ENCODE measurements at places on chromosomes 16 and 17.

DNA sequence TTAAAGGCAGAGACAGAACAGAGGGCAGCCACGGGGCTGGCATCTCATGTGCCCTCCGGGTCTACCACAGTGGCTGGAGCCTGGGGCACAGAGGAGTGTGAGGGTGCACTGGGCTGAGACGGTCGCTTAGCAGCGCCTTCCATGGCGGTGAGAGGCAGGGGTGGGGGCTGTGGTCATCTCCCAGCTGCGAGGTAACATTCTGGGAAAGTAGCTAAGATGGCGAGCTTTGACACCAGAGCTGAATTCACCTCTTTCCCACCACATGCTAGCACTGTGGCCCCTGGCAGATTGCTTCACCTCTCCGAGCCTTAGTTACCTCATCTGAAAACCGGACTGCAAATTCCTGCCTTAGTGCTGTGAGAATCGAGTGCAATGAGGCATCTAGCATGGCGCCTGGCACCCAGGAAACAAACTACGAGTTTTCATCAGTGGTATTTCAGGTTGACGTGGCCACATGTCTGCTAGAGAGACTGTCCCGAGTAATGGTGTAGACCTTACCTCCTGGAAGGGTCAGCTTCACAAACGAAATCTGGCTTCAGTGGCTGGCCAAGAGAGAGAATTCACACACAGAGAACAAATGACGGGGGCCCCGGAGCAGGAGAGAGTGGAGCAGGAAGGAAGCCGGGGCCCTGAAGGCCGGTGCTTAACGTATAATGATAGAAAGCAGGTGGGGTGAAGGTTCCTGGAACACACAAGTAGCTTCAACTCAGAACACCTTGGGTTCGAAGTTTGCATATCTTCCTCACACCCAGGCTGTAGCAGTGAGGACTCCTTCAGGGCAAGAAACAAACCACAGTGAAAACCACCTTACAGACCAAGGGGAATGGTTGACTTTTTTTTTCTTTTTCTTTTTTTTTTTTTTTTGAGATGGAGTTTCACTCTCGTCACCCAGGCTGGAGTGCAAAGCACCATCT is 63.9 kb upstream of the RPH3AL start:
- no peak for DNase-seq

DNA sequence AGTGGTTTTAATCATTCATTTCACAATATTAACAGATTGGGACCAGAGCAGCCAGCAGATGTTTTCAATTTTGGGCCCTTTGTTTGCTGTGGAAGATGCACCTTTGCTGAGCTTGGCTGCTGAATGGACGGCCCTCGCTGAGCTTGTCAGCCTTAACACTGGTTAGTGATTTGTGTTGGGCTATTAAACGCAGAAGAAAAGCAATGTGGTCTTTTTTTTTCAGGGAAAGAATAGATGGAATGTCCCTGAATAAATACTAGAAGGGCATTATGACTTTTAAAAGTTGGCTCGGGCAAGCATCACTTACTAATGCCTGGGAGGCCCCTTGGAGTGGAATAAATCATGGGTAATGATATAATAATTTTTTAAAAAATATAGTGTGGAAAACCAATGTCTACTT is 297.0 kb downstream of the MAP2K6 start:
- no peak for DNase-seq

GRCh38 chr16:81756615-81757356 is 22.3 kb upstream of the PLCG2 start:
- DNase-seq: no peak

GRCh38 chr16:71629278-71630016 is 3.5 kb downstream of the MARVELD3 start:
- no peak for DNase-seq

- peak; percentile 52 for DNase-seq
Measured at GRCh38 chr17:43020789-43021740, 1.1 kb downstream of the VAT1 start.

DNA sequence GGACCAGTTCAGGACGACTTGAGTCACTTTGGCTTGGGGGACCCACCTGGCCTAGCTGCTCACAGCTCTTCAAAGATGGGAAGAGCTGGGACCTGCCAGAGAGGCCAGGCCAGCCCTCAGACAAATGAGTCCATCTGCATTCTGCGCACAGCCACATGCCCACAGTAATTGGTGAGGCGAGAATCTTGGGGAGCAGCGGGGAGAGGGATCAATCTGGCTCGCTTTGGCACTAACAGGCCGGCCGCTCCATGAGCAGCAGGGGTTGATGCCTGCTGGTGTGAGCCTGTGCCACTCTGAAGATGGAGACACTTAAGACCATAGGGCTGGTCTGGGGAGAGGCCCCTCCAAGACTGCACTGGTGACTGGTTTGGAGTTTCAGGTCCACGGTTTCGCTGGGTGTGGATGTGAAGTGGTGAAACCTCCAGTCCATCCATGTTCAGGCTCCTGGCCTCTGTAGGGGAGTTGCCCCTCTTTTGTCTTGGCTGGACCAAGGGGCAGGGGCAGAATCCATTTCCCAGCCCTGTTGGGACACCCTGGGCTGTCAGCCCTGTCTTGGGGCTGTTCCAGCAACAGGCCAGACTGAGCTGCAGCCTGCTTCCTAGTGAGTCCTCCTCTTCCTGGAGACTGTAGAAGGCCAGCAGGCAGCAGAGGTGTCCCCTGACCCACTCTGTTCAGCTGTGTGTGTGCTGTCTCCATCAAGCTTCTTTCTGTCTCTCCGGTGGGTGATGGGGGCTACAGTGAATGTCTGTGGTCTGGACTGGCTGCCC is 7.3 kb downstream of the CTRL start:
- DNase-seq: no peak

DNA sequence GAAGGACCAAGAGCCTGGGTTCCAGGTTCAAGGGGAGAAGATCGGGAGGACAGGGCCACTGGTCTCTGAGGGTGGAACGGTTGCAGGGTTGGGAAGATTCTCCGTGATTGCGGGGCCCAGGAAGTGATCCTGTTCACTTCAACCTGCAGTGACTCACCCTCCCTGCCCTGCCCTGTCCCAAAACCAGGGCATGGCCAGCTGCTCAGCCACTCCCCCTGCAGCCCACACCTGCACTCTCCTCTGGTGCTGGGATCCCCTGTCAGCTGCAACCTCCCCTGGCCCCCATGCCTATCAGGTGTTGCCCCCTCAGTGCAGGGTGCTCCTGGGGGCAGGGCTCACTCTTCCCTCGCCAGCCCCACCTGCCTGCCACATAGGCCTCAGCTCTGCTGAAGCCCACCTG is 1.1 kb downstream of the RUNDC3A start:
- no peak for DNase-seq

DNA sequence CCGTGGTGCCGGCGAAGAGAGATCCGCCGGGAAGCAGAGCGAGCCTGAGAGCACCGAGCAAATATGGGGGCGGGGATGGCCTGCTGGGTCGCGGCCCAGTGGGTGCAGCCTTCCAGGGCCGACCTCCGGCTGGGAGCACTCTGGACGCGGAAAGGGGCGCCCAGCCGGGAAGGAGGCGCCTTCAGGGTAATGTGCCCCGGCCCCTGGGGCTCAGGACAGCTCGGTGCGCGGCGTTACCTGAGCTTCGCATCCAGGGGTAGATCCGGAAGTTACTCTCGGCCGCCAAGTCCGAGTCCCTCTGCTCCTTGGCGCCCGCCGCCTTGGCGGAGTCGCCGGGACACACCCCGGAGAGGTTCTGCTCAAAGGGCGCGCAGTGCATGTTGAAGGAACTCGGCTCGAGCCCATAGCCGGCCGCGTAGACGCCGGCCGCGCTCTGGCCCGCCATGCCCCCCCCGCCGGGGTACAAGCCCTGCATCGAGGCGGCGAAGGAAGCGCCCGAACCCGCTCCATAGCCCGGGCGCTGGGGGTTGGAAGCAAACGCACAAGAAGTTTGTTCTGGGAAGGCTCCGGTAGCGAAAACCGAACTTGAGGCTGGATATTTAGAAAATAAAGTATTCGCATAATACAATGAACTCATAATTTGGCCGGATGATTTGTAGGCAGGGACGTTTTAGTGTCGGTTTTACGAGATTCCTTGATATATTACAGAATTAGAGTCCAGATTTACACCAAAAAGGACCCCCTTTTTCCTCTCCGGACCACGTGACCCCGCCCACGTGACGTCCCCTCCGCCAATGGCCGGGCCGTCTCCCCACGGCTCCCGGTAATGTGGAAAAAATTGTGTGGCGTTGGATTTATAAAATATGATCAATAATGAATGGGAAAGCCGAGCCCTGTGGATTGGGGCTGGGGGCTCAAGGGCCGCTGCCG is at the start of gene HOXB7:
TSS of gene HOXB7 (minus strand) at position 736 of the 930 bp plus-strand sequence. CDS start at position 637, 99 bp downstream.
- peak; percentile 53 for DNase-seq

GRCh38 chr16:58249388-58249779 is 45.4 kb downstream of the PRSS54 start:
- DNase-seq: no peak

DNA sequence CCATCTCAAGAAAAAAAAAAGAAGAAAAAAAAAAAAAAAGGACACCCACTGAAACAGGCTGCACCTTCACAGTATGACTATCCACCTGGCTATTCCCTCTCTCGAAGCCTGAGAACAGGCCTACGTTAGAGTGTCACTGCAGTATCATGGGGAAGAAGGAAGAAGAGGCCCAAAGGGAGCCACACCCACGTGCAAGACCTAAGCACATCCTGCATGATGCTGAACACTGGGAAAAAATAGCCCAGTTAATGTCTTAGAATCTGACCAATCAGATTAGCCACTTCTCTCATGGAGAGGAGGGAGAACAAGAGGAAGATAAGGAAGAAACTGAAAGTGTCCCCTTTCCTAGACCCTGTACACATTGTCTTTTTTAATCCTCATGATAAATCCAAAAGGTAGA is 19.5 kb upstream of the MED13 start:
- no peak for DNase-seq

DNA sequence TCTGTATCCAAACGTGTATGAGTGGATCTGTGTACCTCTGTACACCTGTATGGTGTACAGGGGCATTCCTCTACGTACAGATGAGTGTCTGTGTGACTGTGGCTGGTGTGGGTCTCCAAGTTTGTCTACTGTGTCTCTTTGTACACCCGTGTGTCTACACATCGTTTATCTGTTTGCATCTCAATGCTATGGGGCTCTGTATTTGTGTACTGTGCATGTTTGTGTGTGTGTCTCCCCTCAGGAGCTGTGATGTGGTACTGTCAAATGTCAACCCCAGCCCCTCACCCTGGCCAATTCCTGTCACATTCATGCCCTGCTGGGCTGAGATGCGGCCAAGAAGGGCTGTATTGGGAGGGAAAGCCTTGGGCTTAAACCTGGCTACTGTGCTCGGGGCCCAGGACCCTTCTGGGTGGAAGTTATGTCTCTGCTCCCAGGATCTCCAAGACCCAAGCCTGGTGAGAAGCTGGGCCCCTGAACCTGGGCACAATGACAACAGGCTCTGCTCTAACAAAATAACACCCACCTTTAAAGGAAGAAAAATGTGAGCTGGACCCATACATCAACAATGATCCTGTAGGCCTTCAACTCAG is 3.5 kb upstream of the NAGS start:
- no peak for DNase-seq

DNA sequence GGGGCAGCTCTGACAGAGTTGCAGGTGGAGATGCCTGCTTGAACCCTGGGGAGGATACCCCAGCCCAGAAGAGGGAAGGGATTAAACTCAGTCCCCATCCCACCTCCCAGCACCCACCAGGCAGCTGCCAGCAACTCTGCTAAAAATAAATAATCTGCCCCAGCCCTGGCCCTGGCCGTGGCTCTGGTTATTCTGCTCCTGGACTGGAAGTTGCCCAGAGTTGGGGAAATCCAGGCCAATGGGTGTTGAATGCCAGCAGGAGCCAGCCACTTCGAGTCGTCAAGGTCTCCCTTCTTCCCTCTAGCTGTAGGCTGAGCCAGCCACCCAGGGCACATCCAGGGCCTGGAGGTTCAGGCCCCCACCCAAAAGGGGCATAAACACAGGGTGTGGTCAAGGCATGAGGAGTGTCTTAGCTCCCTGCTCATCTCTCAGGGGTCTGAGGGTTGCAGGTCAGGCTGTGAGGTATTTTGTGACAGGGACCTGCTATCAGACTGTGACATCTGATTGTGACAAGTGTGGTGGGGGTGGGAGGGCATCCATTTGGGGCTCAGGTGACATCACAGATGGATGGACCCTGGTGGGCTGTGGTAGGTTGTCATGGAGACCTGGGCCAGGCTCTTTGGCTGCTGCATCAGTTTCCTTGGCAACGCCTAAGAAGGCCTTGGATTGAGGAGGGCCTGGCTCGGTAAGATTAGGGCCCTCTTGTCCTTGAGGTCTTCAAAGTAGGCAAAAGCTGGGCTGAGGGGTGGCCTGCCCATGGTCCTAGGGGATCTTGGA is 1.0 kb upstream of the RRAD start:
- DNase-seq: peak; percentile 17

- DNase-seq: no peak
Measured at GRCh38 chr16:53745086-53745485, 41.1 kb downstream of the FTO start.

DNA sequence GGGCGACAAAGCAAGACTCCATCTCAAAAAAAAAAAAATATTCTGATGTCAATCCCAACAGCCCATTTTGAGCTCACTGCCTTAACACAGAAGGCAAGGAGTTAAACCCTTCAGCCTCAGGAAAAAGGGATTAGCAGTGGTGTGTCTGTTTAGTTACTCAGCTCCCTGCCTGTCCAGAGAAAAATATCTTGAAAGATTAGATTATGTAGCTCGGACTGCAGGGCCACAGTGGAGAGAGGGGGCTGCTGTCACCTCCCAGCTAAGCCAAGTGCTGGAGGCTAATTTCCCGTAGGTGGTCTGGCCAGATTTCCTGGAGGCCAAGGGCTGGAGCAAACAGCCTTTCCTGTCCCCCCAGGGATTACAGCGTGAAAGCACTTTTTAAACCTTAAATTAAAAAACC is 50.3 kb downstream of the C16orf95 start:
- no peak for DNase-seq

GRCh38 chr17:3501344-3501743 is 25.5 kb downstream of the ASPA start:
- DNase-seq: no peak

DNA sequence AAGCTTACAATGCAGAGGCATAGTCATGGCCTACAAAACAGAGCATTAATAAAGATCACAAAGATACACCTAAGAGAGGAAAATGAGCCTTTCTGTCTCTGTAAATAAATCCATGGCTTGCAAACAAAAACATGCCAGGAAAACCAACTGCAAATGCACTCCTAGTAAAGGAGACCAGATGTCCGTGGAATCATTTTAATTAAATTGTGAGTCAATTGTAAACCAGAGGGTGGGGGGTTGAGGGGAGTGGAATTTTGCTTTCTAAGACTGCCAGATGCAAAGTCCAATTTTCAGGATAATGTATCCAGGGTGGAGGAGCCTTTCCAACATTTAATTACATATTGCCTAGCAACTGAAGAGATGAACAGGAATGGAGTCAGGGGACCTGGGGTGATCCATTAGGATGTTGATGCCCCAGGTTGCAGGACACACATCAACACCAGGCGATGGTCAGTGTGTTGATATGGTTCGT is 390.3 kb upstream of the CCL2 start:
- DNase-seq: no peak

DNA sequence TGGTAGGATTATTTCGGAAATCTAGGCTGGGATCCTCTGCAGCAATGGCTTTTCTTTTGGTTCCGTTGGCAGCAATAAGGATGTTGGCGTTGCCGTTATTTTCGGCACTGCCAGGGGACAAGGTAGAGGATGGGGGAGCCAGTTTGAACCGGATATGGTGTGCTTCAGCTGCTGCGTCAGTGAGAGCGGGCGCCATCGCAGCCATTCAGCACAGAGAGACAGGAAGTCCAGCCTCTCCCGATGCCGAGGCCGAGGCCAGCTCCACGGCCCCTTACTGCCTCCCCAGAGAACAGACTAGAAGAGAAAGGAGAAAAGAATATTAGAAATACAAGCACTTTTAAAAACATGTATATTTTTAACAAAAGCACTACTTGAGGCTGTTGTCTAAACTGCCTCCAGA is 21.3 kb downstream of the KANSL1 start:
- DNase-seq: no peak

All from NAMALWA (cell line).